ENCODE measurements at places on chromosomes 5 and 9. TPM values are rescaled to one million over a fixed set of nuclear protein-coding genes. Genes with fewer than 3 reads are reported as not detected.

DNA sequence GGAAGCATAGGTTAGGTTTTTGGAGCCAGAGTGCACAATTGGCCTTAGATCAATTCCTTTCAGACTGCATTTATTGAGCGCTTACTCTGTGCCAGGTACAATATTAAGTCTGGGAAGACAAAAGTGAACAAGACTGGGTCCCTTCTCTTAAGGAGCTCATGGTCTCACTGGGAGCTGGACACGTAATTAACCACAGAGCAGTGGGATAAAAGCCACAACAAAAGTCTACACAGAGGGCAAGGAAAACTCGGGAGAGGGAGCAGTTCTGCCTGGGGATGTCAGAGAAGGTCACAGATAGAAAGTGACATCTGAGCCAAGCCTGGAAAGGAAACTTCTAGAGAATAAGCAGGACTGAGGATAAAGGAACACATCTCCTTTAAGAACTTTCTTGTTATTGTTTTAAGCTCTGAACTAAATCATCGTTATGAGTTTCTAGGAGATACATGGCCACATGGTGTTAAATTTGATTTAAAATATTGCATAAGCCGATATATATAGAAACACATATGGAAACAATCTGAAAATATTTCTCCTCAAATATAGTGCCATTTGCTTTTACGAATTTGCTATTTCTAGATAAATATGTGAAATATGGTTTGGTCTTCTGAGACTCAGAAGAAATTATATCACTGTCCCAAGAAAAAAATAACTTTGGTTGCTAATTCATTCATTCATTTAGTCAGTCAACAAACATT, 40.1 kb upstream of the PDE8B start:
- no peak for DNase-seq

F12 gene
- 6.0 TPM for total RNA-seq

ZNF883 gene
- 0.69 TPM for total RNA-seq

TGFBI gene
- 330 TPM for total RNA-seq

GRCh38 chr9:11141357-11141756, 528.6 kb upstream of the PTPRD start:
- DNase-seq: no peak

FAM240B gene
- not detected for total RNA-seq

DNA sequence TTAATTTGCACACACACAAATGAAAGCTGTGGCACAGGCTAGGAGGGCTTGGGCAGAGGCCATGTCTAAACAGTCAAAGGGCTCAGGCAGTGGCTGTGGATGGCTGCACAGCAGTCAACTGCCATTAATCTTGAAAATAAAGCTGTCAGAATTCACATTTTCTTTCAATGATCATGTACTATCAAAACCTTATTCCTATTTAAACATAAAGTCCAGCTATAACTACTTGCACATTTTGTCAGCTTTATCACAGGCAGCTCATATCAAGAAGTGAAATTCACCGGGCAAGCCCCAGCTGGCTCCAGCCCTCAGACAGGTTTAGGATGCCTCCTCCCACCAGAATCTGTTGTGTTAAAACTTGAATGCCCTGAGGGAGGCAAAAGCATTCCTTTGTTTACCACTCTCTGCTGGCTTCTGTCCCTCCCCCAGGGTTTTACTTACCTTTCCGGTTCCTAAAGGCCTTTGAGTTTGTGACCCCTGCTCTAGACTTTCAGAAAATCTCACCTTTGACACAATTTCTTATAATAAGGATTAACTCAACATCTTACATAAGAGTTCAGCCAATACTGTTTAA, 54.9 kb upstream of the GRAMD2B start:
- DNase-seq: no peak

IFNA8 gene
- not detected for total RNA-seq

DNA sequence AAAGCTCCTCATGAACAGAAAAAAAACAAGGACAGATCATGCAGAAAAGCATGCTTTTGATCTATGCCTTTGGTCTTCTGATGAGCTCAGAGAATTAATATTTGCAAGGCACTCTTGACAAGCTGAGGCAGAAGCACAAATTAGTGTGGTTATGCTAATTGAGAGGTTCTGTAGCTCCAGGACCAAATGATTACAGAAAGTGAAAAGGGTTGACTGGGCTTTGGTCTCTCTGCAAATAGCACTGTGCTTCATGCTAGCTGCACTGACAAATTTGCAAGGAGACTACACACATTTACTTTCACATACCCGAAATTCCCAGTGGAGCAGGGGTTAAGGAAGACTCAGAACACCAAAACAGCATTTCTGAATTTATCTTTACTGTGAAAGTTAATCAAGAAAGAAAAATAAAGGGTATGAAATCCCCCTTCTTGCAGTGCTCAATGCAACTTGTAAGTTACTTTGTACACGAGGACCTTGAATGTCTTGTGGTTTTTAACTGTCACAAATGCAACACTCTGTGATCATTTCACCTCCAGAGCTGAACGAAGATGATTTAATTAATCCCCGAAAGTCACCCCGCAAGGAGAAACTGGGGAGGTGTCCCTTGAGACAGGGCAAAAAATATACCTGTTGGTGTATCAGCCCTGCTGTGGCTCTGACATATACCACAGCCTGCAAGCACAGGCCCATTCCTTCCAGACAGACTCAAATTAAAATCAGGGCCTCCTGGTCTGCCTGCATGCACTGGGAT, 11.9 kb downstream of the RAPGEF1 start:
- no peak for DNase-seq

LIFR gene
- total RNA-seq: 7.1 TPM

DNA sequence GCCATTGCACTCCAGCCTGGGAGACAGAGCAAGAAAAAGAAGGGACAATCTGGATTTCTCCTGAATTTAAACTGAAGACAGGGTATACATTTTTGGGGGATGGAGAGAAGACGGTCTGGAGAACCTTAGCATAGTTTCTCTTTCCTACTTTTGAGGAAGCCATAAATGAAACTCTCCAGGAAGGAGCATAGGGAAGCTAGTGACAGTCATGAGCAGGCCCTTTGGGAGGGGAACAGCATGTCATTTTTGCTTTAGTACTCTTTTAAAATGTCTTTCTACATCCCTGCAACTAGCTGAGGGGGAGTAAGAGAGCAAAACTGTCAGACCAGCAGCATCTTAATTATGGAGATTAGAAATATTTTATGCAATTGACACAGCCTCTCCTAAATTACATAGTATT, 8.2 kb upstream of the SLC44A1 start:
- no peak for DNase-seq

GRCh38 chr9:104868687-104869404, 59.1 kb downstream of the ABCA1 start:
- peak; percentile 43 for DNase-seq

DNA sequence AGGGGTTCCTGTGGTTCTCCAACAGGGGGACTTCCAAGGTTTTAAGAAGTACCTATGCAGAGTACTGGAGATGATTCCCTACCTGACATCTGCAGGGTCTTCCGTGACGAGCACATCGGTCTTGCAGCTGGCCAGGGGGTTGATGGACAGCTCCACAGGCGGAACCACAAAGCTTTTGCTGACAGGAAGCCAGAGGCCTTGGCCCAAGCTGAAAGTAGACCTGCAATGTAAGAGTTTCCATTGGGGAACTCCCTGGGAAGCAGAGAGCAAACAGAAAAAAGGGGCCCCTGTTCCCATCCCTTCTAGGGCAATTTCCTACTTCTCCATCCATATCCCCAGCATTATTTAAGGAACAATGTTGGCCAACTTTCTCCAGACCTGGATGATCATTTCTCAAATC, 288.0 kb downstream of the TRIM32 start:
- DNase-seq: no peak

SNCB gene
- total RNA-seq: 0.26 TPM

DNA sequence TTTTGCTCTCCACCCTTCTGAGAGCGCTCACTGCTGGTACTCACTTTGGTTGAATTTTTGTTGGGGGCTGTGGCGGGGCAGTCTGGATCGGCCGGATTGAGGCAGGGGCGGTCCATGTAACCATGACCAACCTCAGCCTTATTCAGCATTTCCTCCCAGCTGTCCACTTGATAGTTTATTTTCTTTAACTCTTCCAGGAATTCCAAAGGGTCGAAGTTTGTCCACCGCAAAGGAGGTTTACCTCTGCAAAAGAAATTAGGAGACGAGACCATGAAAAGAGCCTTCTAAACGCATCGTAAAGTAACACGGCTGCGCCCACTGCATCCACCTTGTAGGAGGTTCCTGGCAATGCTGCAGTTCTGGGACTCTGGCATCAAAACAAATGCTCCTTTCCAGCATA, 36.4 kb downstream of the PTCH1 start:
- no peak for DNase-seq

PCDHGA6 gene
- total RNA-seq: 1.8 TPM

- DNase-seq: peak; percentile 33
Measured at GRCh38 chr5:114185274-114185673, 176.6 kb upstream of the KCNN2 start.

DNA sequence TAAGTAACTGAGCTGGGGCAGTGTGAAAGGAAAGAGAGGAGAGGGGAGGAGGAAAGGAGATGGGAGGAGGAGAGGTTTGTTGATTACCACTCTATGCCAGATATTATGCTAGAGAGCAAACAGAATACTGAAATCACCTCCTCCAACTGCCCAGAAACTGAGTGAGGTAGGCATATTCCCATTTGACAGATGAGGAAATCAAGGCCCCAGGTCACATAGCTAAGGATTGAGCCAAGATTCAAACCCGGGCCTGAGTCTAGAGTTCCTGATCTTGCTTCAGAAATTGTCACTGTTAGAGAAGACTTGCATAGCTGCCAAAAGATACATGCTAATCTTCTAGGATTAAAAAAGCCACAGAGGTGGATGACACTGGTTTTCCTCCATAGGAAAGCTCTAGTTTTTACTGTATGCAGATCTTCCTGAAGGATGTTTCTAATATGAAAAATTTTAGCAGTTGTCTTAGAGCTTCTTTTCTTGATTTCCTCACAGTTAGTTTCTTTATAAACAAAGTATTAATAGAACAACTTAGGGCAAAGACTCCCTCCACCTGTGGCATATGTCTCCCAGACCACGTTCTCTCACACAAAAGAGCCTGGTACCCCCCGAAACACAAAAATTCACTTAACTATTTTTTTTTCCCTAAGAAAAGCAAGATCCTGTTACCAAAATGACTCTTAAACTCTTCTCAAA, 97.4 kb downstream of the NLN start:
- DNase-seq: no peak

ADAM19 gene
- total RNA-seq: 2.6 TPM

- peak; percentile 63 for DNase-seq
Measured at GRCh38 chr5:71533615-71534014, 53.5 kb upstream of the MCCC2 start.

FNIP1 gene
- 39.4 TPM for total RNA-seq

- DNase-seq: no peak
Measured at GRCh38 chr9:81682797-81683196, 6.5 kb downstream of the TLE1 start.

GRCh38 chr5:161358446-161358845, 188.1 kb downstream of the GABRB2 start:
- DNase-seq: no peak

DNA sequence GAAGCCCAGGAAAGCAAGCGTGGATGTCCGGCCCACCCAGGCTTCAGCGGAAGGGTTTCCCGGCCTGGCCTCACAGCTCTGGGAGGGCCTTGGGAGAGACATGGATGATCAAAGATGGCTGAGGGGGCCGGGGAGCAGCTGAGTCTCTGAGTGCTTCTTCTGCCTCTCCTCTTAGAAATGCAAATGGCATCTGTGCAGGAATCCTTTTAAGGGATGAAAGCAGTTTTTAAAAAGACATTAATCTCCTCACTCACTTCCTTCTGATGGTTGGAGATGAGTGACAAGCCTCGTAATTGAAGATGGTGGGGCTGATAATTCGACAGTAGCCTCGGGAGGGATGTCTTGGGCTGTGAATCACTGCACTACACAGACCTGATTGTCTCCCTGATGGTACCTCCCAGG, 24.3 kb upstream of the PITX1 start:
- no peak for DNase-seq

- DNase-seq: peak; percentile 82
Measured at GRCh38 chr9:111926421-111926875, 29.8 kb downstream of the UGCG start.

GRCh38 chr9:83061990-83062650, 822 bp downstream of the RASEF start:
- DNase-seq: no peak

- no peak for DNase-seq
Measured at GRCh38 chr9:105908069-105908468, 213.7 kb downstream of the TMEM38B start.

DNA sequence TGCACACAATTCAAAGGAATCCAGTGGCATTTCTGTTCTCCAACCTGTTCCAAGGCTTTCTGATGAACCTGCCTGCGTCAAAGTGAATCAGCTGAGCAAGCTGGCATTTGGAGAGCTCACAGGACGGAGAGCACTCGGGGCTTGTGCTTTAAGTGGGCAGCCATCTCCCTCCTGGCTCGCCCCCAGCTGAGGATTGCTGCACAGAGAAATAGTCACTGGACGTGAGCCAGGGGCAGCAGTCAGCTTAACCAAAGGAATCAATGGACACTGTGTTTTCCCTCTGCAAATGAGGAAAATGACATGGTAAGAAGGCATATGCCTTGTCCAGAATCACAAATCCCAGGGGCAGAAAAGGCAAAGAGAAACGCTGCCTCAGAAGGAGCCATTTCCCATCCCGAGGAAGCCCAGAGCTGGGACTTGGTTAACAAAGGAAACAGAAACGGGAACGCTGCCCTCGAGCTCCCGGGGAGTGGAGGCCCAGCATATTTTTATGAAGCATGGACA, 299.4 kb downstream of the ZSWIM6 start:
- peak; percentile 99 for DNase-seq

DNA sequence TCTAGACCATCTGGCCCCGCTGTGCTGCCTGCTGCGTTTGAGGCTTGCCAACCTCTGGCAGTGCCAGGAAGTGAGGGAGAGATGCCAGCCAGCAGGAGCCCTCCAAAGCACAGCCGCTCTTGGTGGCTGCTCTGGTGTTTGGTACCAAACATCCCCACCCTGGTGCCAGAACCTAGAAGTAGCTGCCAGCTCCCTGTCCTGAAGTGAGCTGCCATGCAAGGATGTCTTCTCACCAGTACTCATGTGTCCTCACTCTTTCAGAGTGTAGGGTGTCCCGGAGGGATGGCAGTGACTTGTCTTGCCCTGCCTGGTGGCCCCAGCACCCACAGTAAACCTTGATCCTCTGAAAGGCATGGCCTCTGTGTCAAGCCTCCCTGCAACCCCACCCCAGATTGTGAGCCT, 43.4 kb downstream of the AMBP start:
- DNase-seq: no peak

PRUNE2 gene
- total RNA-seq: 90.9 TPM

GRCh38 chr5:15702102-15702501, 202.1 kb downstream of the FBXL7 start:
- no peak for DNase-seq

DNA sequence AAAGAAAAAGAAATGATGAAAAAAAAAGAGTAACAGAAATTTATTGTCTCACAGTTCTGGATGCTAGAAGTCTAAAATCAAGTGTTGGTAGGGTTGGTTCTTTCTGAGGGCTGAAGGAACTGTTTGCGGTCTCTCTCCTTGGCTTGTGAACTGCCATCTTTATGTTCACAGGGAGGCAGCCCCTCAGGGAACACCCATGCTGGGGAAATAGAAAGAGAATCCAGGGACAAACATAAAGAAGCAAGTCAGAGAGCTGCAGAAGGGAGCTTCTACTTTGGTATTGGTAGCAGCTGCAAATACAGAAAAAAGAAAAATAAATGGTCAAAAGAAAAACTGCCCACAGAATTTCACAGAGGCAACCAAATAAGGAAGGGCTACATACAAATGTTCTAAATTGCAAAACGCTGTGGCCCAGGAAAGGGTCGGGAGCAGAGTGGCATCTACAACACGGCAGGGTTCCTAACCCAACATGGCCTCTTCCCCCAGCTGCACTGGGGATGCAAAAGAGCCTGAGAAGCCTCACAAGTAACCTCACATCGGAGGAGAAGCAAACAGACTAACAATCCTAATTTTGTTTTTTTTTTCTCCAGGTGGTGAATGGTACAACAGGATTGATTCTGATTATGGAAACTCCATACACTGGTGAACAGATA, 37.4 kb downstream of the ELOVL7 start:
- no peak for DNase-seq
